ENCODE measurements at places on chromosomes 1 and 21.

DNA sequence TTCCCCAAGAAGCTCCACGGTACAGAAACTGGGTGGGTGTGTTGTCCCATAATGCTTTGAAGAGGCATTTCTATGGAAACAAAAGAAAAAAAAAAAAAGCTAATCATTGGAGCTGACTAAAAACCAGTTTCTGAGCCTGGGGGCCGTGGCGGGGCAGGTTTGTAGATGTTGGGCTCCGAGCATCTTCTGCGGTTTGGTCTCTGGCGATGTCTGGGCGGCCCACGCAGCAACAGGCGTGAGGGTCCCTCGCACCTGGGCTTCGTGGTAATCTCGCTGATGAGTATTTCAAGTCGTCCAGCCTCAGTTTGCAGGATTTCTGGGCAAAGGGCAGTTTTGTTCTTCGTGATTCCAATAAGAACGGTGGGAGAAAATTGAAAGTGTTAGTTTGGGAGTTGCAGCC lies 6.8 kb downstream of the TP73 start:
- no peak for DNase-seq

GRCh38 chr1:240134596-240134995 lies 42.9 kb downstream of the FMN2 start:
- DNase-seq, result no peak

GRCh38 chr1:151058692-151059091 lies 730 bp downstream of the CDC42SE1 start:
- no peak for DNase-seq

GRCh38 chr1:213864091-213864490 lies 123.7 kb upstream of the PROX1 start:
- DNase-seq, result no peak

- DNase-seq, result peak; percentile 91
Measured at GRCh38 chr1:2330519-2331199, 60.7 kb downstream of the MORN1 start.

- DNase-seq, result no peak
Measured at GRCh38 chr1:216210081-216210480, 213.2 kb downstream of the USH2A start.

DNA sequence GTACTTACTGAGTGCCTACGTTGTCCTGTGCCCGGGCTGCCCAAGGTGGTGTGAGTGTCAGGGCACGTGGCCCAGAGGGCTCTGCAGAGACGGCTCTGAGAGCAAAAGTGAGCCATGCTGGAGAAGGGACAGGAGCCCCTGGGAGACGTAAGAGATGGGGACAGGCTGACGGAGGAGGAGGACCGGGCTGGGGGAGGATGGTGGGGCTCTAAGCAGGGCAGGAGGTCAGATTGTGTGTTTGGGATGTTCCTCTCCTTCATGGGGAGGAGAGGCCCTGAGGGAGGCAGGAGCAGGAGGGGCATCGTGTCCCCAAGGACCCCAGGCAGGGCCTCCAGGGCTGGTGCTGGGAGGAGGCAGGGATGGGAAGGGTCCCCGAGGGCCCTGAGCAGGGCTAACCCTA lies 158.9 kb downstream of the PCBP3 start:
- DNase-seq, result no peak

DNA sequence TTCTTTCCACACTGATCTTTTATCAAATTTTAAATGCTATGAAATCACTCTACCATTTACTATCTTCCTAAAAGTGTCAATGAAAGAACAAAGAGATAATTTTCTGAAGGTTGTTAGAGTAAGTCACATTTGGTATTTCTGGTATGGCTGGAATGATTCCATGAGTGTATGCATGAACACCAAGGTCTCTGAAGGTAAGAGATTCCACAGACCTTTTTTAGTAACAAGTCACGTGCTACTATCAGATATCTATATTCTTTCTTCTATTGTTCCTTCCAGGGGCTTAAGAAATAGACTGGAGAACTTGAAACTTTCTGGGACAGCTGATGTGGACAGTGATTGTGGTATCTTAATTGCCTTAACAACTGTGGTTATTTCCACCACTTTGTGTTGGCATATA lies 265.0 kb downstream of the SDCCAG8 start:
- no peak for DNase-seq

DNA sequence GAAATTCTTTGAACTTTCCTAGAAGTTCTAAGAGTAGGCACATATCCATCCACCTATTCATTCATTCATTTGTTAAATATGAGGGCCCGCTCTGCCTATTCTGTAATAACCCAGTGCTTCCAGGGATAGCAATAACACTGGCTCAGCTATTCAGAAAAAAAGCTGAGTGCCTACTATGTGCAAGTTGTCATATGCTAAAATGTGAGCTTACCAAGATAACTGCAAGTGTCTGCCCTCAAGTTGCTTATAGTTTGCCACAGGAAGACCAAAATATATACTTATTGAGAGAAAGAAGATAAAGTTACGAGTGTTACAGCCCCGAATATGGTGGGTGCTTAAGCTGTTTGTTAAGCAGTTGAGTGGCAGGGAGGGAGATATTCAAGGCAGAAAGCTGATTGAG lies 39.6 kb downstream of the CD55 start:
- no peak for DNase-seq

DNA sequence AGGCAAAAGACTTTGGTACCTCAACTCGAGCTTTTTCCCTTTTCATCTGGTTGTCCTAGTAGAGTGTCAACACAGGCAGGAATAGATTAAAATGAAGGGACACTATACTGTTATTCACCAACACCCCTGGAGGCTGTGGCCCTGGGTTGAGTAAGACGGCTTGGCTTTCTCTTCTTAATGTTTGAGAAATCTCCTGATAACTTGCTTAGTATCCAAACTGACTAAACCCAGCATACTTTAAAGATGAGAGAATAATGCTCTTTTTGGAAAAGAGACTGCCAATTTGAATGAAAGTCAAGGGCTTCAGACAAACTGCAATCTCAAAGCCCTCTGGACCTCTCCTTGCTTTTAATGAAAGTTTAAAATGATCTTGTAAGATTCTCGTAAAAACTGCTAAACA lies 2.6 kb upstream of the SLC30A1 start:
- no peak for DNase-seq

- peak; percentile 58 for DNase-seq
Measured at GRCh38 chr1:152533327-152533938, 19.2 kb downstream of the CRCT1 start.

DNA sequence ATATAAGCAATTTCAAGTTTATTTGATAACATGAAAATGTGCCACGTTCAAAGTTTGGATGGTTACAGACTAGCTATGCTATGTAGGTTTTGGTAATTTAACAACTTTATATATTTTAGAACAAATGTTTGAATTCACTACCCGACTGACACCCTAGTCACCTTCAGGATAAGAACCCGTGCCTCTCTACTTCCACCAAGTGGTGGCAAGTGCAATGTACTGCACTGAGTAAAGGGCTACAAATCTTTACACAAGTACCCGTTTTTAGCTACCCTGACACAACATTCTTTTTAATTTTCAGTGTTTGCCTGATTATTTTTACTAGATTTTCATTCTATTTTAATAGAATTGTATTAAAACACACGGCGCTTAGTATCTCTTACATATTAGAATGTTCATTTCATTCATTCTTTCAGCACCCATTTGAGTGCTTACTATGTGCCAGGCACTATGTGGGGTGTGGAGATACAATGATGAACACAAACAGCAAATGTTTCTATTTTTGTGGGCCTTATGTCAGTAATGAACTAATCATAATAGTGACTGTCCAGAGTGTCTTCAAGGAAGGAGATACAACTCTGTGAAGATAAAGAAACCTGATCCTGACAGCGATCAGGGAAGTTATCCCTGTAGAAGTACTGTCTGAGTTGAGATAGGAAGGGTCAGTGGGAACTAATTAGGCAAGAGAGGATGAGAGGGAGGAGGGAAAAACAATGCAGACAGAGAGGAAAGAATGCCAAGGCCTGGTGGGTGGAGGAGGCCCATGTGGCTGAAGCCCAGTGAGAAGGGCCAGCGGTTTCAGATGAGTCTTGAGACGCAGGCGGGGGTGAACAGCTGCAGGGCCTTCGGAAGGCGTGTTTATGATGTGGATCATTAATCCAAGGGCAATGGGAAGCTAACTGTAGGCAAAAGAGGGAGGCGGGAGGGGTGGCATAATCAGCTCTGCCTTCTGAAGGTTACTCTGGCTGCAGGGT lies 3.8 kb downstream of the LCA5L start:
- DNase-seq, result peak; percentile 9

GRCh38 chr1:105294838-105295237 lies 1545.1 kb downstream of the AMY1C start:
- no peak for DNase-seq

DNA sequence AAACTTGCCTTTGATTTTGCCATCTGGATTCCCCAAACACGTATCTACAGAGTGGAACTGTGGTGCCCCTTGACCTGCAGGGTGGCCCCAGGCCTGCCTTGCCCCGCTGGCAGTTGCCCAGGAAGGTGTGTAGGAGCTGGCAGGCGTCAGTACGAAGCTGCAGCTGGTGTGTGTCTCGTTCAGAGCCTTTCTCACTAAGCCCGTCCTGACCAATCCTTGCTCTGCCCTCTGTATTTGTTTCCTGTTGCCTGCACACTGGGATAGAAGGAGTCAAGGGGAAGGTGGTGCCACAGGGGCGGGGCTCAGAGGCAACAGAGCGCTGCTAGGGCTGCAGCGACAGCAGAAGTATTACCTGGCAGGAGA lies 5.2 kb upstream of the VSIG8 start:
- no peak for DNase-seq

DNA sequence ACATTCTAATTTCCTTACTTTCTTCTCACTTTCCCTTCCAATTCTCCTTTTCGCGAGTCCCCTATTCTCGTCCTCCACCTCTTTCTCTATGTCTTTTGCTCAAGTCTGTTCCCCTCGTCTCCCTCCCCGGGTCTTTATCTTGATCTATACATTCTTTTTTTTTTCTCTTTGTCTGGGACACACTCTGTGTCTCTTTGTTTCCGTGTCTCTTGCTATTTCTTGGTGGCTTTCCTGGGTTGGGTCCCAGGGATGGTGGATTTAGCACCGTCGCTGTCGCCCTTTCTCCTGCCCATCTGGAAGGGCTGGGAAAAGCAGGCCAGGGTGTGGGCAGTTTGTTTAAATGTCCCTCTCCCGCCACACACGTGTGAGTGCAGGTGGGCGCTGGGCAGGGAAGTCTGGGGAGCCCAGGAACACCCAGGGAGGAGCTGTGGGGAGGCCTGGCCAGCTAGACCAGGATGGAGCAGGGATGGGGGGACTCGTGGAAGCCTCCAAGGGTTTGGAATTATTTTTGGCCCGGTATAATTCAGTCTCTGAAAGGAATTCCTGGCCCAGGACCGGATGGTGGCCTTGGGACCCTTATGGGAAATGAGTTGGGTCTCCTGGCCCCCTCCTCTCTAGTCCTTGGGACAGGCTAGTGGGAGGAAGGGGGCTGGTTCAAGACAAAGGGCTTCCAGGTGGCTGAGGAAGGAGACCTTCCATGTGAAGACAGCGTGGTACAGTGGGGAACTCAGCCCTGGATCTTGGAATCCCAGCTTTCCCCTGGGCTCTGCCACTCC lies 9.5 kb upstream of the ID3 start:
- no peak for DNase-seq

- DNase-seq, result no peak
Measured at GRCh38 chr1:56395776-56396175, 183.6 kb downstream of the PLPP3 start.

DNA sequence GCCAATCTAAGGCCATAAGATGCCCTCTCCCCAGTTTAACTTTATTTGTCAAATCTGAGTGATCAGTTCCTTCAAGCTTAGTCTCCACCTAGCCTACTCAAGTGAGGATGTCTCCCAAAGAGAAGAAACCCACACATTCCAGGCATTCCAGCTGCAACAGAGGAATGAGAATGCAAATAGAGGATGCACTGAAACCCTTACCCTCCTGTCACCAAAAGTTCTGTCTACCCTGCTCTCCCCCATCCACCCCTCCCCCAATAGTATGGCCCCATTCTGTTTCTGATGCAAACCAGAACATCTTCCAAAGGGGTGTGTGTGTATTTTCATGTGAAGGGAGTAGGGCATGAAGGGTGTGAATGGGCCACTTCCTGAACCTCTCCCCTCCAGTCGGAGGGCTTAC lies 3.0 kb downstream of the DUSP23 start:
- DNase-seq, result peak; percentile 6

GRCh38 chr1:110412576-110412975 lies 5.1 kb upstream of the LAMTOR5 start:
- peak; percentile 52 for DNase-seq

DNA sequence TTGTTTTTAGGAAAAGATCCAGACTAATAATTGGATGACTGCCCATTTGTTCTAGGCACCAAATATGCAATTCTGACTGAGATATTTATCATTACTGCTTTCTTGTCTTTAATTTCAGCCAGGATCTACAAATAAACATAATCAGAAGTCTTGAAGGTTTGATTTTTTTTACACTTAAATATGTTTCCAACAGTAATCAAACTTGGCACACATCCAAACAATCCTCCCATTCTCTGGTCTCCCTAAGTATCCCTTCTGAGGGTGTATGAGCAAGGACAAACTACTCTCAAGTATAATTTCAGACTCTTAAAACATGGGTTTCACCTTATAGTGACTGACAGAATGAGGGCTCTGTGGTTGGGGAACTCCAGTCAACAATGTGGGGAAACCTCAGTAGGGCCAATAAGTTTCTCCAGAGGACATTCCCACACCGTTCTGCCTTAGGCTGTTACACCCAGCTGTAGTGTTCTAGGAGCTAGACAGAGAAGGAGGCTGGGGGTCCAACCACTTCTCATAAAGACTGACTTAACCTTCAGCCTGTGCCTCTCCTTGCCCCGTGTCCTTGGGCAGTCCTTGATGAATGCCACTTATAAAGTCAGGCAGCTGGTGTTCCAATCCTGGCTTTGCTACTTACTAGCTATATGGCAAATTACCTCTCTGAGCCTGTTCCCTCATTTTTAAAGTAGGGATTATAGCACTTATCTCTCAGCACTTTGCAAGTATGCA lies 1.5 kb upstream of the PALMD start:
- no peak for DNase-seq

DNA sequence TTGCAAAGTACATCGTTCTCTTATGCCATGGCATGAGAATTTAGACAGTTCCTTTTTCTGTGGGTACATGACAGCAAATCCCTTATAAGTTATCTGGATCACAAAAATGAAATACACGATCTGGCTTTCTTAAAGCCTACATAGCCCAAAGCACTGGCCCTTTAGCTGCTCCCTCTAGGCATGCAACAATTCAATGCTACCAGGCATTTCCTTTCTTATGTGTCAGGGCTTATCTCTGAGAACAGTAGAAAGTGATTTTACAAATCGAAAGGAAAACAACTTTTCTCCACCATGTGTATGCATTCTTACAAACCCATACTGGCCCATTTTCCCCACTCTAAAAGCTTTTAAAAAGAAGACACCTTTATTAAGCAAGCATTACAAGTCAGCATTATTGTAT lies 139.7 kb downstream of the GRIK1 start:
- no peak for DNase-seq

DNA sequence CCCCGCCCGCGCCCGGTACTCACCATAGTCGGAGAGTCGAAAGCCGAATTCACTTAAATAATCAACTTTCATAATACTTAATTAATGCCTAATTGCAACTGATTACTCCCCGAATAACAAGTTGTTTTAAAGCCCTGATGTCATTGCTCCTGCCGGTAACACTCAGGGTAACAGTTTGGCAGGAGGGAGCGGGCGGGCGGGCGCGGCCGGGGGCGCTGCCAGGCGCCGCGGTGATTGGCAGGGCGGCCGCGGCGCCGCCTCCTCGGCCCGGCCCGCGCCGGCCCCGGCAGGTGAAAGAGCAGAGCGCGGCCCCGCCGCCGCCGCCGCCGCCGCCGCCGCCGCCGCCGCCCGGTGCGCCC lies 102.2 kb downstream of the CASZ1 start:
- no peak for DNase-seq

GRCh38 chr1:115492880-115493279 lies 148.9 kb upstream of the VANGL1 start:
- DNase-seq, result peak; percentile 40

- DNase-seq, result no peak
Measured at GRCh38 chr1:195894411-195894810, 713.8 kb downstream of the KCNT2 start.

- DNase-seq, result no peak
Measured at GRCh38 chr1:29540801-29541357, 304.6 kb downstream of the PTPRU start.

Measured in SJSA1 (cell line).